ENCODE measurements at places on chromosomes 2 and 18.

DNA sequence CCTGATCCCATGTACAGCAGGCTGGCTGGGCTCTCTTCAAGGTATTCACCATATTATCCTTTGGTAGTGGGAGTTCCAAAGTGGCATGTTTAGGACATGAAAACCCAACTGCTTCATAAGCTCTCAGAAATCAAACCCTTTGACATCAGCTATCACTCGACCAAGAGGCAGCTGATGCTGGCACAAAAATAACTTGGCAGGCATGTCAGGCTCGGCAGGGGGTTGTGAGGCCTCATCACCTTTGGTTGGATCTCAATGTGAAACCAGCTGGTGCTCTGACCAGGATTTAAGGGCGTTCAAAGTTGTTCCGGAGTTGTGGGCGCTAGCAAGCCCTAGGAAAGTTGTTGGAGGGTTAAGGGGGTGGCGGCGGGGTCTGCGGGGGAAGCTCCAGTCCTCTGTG is 171.9 kb downstream of the FHOD3 start:
- no peak for DNase-seq

GRCh38 chr18:33928231-33928630 is 296.5 kb downstream of the NOL4 start:
- peak; percentile 78 for DNase-seq

DNA sequence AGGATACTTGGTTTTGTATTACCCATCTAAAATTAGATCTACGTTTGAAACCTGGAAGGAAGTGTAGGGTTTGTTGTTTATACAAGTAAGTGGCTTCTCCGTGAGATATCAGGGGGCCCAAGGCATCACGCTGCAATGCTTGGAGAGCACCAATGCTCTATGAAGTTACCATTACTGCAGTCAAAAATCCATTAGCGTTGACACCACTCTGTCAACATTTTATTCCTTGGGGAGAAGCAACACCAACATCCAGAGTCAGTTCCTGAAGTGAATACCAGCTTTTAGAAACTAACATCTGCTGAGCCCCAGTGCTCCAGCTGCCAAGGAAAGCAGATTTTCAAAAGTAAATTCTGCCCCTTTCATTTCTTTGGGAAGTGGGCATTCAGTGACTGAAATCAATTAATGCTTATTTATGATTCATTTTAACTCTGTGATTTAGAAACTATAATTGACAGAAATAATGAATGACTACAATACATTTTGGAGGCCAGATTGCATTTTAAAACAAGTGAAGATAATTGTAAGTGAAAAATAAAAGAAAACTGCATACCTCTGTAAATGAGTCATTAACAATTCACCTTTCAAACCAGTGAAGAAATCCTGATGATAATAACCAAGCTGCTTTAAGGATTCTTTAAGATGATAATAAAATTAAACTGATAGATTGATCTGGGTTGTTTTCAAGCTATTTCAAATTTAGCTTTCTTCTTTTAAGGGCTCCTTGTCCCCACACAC is 30.5 kb downstream of the LRP1B start:
- no peak for DNase-seq

DNA sequence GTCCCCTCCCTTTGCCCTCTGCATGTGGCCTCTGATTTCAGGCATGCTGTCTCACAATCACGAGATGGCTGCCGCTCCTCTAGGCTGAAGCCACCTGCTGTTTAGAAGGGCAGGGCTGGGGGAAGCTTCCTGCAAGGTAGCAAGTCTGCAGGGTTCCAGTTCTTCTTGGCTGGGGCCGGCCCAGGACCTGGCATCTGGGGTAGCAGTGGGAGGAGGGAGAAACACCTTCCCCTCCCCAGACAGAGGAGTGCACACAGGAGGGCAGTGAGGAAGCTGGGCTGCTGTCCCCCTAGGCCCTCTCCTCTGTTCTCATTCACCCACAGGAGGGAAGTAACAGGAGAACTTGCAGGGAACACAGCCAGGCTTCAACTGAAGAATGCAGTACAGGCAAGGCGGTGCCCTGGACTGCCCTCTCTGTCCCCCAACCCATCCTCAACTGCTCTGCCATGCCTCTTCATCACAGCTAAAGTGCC is 345.9 kb upstream of the HS6ST1 start:
- DNase-seq = peak; percentile 74

DNA sequence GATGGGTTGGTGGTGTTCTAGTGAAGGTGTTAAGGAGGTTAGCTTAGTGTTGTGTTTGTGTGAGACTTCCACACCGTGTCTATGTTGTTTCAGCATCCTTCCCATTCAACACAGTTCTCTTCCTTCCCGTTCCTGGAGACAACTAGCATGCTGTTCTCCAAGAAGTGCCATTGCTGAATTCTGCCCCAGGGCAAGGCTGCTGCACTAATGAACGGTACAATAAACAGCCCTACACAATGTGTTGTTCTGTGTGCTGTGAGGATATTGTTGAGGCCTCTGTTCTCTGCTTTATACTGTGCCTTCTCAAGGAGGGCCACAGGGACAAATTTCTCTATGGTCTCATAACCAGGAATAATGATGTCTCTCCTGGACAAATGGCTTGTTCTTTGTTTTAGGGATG is 39.8 kb upstream of the ZEB2 start:
- no peak for DNase-seq

- DNase-seq = no peak
These were observed 175.0 kb downstream of the PRKCE start for GRCh38 chr2:45826460-45826859.
